ENCODE measurements at places on chromosomes 2 and 18.

DNA sequence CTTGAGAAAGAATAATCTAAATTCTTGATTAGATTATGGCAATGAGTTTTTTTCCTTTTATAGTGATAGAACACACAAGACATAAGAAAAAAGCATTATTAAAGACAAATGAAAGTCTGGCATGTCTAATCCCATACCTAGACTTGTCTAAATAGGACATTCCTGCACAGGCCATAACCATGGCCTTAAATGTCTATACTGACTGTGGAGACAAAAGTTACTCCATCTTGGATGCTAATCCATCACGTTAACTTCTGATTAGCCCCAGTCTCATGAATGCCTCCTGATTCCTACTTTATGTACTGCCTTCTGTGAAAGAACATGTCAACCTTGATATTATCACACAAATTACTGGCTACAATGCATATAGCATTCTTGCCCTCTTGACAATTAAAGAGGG is 23.6 kb downstream of the ORC2 start:
- DNase-seq: no peak

GRCh38 chr2:84278386-84278785 is 180.7 kb downstream of the SUCLG1 start:
- DNase-seq: no peak

GRCh38 chr2:202042444-202042843 is 8.8 kb downstream of the FZD7 start:
- DNase-seq: no peak

- DNase-seq: no peak
Observed at GRCh38 chr2:64442801-64443429, 11.0 kb upstream of the LGALSL start.

DNA sequence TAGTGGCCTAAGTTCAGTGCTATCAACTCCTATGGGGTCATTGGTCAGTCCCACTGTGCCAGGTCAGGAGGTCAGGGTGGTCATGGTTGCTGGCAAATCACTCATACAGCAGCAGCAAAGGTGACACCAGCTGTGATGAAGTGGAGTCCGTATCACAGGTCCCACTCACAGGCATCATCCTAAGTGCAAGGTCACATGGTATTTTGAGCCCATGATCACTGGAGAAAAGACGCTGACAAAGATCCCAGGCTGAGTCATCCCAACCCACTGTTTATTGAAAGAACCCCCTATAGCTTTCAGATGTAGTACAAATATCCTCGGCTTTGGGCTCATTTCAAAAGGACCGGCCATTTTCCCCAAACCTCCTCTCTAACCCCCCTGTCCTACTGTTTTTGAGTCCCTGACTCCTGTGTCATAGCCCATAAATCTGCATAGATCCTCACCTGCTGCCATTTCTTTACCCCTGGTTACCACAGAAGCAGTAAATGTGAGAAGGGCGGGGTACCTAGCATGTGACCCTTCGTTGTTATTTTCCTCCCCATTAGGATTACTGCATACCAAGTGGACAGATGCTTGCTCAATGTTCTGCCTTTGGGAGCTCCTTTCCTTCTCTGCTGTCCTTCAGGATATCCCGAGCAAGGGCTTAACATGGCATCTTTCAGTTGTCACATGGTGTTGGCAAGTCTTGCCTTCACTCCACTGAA is 107.7 kb downstream of the COL6A3 start:
- DNase-seq: no peak

GRCh38 chr18:36297417-36298125 is at the start of gene FHOD3:
Gene FHOD3, plus strand, starts transcription at chr18:36297713. Its CDS starts 123 bp downstream, at chr18:36297836.
- DNase-seq: no peak
